ENCODE measurements at places on chromosomes 16 and 17. TPM values are rescaled to one million over a fixed set of nuclear protein-coding genes. Genes with fewer than 3 reads are reported as not detected.

AP2B1 gene
- total RNA-seq, result 113 TPM

KIF18B gene
- total RNA-seq, result 0.49 TPM

PLEKHM1 gene
- total RNA-seq, result 27.3 TPM

TBC1D3H gene
- not detected for total RNA-seq

AXIN2 gene
- 21.0 TPM for total RNA-seq

KCNG4 gene
- total RNA-seq, result not detected

DNA sequence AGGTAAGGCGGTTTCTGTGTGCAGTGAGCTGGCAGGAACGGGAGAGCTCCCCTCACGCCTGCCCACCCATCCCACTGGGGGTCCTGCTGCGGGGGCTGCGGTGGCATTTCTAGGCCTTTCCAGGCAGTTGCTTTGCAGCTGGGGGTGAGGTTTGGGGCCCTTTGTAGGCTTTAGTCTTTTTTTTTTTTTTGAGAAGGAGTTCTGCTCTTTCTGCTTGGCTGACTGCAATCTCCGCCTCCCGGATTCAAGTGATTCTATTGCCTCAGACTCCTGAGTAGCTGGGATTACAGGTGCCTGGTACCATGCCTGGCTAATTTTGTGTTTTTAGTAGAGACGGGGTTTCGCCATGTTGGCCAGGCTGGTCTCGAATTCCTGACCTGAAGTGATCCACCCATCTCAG lies 11.1 kb downstream of the TSC2 start:
- H3K27ac ChIP-seq, result no peak overlapping the region
- no peaks in the 10 kb centered on the region for H3K27me3 ChIP-seq
- peaks cover 83% of the 10 kb centered on the region for H3K36me3 ChIP-seq
- no peak overlapping the region for H3K4me3 ChIP-seq
- no peak for DNase-seq

GRCh38 chr17:35117984-35118383 lies 1.7 kb downstream of the RAD51D start:
- no peaks in the 10 kb centered on the region for H3K27me3 ChIP-seq
- no peak overlapping the region for H3K4me3 ChIP-seq
- peaks cover 23% of the 10 kb centered on the region for H3K4me1 ChIP-seq
- H3K36me3 ChIP-seq, result no peaks in the 10 kb centered on the region
- no peak overlapping the region for H3K27ac ChIP-seq

GRCh38 chr16:24838554-24839266 lies 7.1 kb upstream of the SLC5A11 start:
- no peaks in the 10 kb centered on the region for H3K27me3 ChIP-seq
- DNase-seq, result no peak

DNA sequence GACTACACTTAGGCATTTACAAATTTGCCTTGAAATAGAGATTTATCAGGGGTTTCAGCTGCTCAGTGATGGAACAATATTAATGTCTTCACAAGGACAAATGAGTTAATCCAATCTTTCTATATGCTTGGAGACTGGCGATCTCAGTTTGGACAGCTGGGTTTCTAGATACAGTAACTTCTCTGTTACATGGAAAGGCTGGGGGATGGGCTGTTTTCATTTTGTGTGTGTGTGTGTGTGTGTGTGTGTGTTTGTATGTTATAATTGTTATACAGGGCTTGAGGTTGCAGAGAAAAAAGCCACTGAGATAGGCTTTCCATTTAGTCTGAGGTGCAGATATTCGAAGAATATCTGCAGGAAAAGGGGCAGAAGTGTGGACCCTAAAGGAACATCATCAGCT lies 359.3 kb upstream of the SALL1 start:
- no peaks in the 10 kb centered on the region for H3K27me3 ChIP-seq
- no peak for DNase-seq
- no peak overlapping the region for H3K4me3 ChIP-seq
- H3K36me3 ChIP-seq, result no peaks in the 10 kb centered on the region
- no peak overlapping the region for H3K27ac ChIP-seq
- no peaks in the 10 kb centered on the region for H3K4me1 ChIP-seq

DNA sequence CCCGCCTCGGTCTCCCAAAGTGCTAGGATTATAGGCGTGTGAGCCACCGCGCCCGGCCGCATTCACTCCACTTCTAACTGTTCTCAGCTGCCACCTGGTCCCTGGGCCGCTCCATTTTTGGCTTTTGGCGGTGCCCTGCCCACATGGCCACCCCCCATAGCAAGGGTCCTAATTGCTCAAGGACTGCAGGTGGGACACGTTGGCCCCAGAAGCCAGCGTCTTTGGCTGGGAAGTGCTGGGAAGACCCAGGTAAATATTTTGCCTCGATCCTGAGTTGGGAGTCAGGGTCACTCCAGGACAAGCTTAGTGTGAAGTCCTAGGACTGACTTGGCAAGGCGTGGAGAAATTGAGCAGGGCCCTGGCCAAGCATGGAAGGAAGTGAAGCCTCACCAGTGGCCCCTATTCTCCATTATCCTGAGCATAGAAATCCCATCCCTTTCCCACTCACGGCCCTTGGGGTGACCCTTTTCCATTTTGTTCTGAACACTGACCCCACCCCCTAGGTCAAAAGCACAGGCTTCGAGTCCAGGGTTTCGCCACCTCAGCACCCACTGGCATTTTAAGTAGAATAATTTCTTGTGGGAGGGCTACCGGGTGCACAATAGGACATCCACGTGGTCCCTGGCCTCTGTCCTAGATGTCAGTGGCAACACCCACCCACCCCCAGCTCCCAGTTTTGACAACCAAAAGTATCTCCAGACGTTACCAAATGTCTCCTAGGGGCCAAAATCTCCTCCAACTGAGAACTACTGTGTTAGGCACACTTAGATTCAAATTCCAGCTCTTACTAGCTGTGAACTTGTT lies 5.9 kb upstream of the WDR81 start:
- peaks cover 8% of the 10 kb centered on the region for H3K36me3 ChIP-seq
- no peak for DNase-seq
- H3K27me3 ChIP-seq, result no peaks in the 10 kb centered on the region
- no peak overlapping the region for H3K4me3 ChIP-seq
- H3K27ac ChIP-seq, result peak overlapping the region; percentile 100

DNA sequence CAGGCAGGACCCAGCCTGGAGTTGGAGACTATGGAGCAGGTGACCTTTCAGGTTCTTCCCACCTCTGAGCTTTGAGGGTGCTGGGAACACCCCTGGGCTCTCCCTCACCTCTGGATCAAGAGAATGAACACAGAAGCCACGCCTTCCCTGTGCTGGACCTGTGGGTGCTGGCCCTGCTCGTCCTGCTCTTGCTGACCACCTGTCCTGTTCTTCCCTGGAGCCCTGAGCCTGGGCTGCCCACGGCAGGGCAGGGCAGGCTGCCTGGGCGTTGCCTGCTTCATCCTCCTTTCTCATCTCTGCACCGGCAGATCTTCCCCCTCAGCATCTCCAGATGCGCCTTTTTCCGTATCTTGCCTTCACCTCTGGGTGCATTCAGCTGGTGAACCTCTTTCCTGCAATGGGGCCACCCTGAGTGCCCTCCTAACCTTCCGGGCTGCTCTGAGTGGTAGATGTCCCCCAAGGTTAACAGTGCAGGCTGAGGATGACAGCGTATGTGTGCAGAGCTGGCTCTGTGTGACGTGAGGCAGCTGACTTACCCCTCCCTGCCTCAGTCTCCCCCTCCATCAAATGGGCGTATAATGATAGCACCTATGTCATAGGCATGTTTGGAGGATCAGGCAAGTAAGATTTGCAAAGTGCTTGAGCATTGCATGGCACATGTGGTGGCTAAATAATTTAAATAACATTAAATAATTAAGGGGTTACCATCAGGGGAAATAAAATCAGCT lies 225.8 kb upstream of the CIBAR2 start:
- H3K4me3 ChIP-seq, result no peak overlapping the region
- DNase-seq, result no peak
- H3K27ac ChIP-seq, result no peak overlapping the region
- peaks cover 16% of the 10 kb centered on the region for H3K4me1 ChIP-seq

DNA sequence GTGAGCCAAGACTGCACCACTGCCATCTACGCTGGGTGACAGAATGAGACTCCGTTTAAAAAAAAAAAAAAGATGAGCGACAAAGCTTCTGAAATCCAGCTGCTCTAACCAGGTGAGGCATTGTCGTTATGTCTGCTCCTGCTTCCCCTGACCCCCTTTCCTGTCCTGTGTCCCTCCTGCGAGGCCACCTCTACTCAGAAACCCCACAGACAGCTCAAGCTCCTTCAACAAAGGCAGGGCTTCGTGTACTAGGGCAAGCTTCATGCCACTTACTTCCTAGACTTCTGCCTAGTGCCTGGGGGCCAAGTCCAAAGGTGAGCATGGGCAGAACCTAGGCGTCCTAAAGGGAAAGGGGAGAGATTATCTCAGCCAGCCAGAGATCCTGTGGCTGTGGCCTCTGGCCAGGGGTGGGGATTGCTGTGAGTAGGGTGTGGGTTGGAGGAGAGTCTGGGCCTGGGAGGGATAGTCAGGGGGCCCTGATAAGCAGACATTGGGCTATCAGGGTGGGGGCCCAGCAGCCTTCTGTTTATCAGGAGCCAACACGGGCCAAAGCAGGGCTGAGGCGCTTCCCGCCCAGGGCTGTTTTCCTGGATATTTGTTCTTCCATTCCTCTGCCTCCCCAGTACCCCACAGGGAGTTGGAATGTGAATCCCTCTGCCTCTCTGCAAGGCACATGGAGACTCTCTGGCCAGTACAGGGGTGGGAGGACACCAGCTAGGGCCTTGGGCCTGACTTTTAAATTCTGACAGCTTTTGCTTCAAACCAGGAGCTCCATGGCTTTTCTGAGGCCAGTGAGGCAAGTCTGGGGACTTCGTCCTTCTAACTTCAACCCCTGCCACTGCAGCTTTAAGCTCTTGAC lies 10.4 kb downstream of the ERAL1 start:
- no peak overlapping the region for H3K27ac ChIP-seq
- no peak overlapping the region for H3K4me3 ChIP-seq
- H3K27me3 ChIP-seq, result no peaks in the 10 kb centered on the region
- no peaks in the 10 kb centered on the region for H3K4me1 ChIP-seq

- DNase-seq, result no peak
- no peaks in the 10 kb centered on the region for H3K36me3 ChIP-seq
- no peak overlapping the region for H3K4me3 ChIP-seq
- H3K27me3 ChIP-seq, result no peaks in the 10 kb centered on the region
- peaks cover 20% of the 10 kb centered on the region for H3K4me1 ChIP-seq
- H3K27ac ChIP-seq, result no peak overlapping the region
Measured at GRCh38 chr16:78235876-78236275, 136.4 kb downstream of the WWOX start.

DNA sequence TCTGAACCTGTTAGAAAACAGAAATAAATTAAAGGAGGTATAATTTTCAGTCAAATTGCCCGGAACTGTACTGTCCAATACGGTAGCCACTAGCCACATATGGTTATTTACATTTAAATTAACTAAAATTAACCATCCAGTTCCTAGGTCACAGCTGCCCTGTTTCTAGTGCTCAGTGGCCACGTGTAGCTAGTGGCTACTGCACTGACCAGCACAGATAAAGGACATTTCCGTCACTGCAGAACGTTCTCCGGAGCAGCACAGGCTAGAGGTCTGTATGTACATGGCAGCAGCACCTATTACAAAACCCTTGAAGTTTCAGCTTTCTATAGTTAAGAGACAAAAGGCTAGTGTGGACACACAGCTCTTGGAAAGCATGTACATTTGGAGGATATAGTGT lies 33.7 kb downstream of the CPSF4L start:
- no peaks in the 10 kb centered on the region for H3K27me3 ChIP-seq

GRCh38 chr17:83104577-83105505 lies 25.4 kb downstream of the METRNL start:
- peaks cover 5% of the 10 kb centered on the region for H3K27me3 ChIP-seq
- H3K36me3 ChIP-seq, result no peaks in the 10 kb centered on the region
- no peak for DNase-seq
- H3K27ac ChIP-seq, result no peak overlapping the region

- H3K4me1 ChIP-seq, result peaks cover 6% of the 10 kb centered on the region
- no peaks in the 10 kb centered on the region for H3K27me3 ChIP-seq
- no peaks in the 10 kb centered on the region for H3K36me3 ChIP-seq
- no peak for DNase-seq
Measured at GRCh38 chr17:47317119-47317518, 6.6 kb upstream of the EFCAB13 start.

- no peak overlapping the region for H3K27ac ChIP-seq
- H3K4me1 ChIP-seq, result peaks cover 6% of the 10 kb centered on the region
- no peak for DNase-seq
- no peak overlapping the region for H3K4me3 ChIP-seq
Measured at GRCh38 chr17:30426292-30426691, 47.6 kb downstream of the CPD start.

DNA sequence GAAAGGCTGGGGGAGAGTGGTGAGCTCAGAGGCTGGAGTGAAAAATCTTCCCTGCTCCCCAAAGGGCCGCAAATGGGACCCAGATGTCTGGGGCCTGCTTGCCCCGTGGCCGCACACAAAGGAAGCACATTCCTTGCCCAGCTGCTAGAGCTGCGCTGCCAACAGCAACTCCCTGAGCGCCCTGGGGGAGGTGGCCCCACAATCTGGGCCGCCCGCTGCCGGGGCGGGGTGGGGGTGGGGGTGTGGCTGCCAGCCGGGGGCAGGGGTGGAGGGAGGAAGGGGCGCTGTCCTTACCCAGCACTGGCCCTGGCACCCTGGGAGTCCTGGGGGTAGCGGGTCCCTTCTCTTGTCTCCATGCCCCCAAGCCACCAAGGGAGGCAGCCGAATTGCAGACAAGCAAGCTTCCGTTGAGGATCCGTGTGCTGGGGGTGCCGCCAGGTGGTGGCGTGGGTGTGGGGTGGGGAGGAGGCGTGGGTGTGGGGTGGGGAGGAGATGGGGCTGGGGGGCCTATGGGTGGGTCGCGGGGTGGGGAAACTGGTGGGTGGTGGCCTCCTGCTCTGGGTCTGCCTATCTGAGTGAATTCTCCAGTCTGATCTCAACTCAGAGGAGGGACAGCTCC lies 48.4 kb upstream of the PABPN1L start:
- DNase-seq, result peak; percentile 63
- no peak overlapping the region for H3K4me3 ChIP-seq
- H3K4me1 ChIP-seq, result peaks cover 52% of the 10 kb centered on the region
- H3K36me3 ChIP-seq, result peaks cover 10% of the 10 kb centered on the region
- peaks cover 26% of the 10 kb centered on the region for H3K27me3 ChIP-seq
- peak overlapping the region; percentile 42 for H3K27ac ChIP-seq

- peaks cover 55% of the 10 kb centered on the region for H3K36me3 ChIP-seq
- H3K4me3 ChIP-seq, result no peak overlapping the region
- H3K27ac ChIP-seq, result no peak overlapping the region
- H3K27me3 ChIP-seq, result no peaks in the 10 kb centered on the region
Measured at GRCh38 chr16:70777973-70778406, 23.0 kb downstream of the VAC14 start.

GRCh38 chr17:60139438-60140285 lies 10.1 kb upstream of the CA4 start:
- peaks cover 59% of the 10 kb centered on the region for H3K4me1 ChIP-seq
- H3K4me3 ChIP-seq, result peak overlapping the region; percentile 53
- peaks cover 60% of the 10 kb centered on the region for H3K27me3 ChIP-seq
